WERI-Rb-1 (cell line): ENCODE measurements at places on chromosomes 3 and 15.

- no peak for DNase-seq
Observed at GRCh38 chr3:71001303-71001830, 582.2 kb downstream of the FOXP1 start.

- DNase-seq: no peak
Observed at GRCh38 chr3:120472121-120472844, 21.5 kb upstream of the FSTL1 start.

DNA sequence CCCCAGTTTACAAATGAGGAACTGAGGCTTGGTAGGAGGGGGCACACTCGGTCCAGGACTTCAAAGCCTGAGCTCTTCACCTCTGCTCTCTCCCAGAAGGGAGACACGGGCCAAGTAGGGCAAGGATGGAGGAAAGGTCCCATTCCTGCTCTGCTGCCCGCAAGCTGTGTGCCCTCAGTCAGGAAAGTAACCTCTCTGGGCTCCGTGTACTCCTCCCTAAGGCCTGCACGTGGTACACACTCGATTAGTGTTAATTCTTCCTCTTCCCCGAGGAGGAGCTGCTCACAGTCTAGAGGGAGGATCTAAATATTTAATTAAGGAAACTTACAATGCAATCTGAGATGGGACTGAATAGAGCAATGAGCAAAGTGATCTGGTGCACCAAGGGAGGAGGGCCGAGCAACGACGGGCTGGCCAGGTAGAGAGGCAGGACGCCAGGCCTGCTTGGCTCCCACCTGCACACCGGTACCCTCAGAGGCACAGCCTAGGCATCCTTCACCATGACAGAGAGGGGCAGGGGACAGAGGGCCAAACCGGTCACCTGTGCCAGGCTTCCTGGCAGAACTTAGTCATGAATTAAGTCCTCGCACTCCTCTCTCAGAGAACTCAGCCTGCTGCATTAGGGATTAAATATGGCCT lies 47.2 kb upstream of the IQSEC1 start:
- no peak for DNase-seq

- no peak for DNase-seq
Observed at GRCh38 chr15:78949461-78949860, 4.6 kb upstream of the CTSH start.

GRCh38 chr3:58484045-58484721 lies 7.7 kb upstream of the KCTD6 start:
- no peak for DNase-seq

DNA sequence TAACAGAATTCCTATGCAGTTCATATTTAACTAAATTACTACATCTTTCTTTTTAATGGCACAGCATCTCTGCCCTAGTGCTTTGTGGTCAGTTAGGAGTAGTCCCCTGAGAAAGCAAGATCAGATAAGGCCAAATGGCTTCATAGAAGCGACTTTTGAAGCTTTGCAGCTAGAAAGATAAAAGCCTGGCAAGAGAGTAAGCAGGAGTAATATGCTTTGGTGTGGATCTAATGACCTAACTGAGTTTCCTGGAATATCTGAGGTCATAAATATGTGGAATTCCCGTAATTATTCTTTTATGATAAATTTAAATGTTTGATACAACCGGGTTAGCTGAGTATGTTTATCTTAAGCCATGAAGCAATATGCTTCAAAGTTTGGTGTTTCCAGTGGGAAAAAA lies 374.9 kb upstream of the LRRC3B start:
- no peak for DNase-seq

DNA sequence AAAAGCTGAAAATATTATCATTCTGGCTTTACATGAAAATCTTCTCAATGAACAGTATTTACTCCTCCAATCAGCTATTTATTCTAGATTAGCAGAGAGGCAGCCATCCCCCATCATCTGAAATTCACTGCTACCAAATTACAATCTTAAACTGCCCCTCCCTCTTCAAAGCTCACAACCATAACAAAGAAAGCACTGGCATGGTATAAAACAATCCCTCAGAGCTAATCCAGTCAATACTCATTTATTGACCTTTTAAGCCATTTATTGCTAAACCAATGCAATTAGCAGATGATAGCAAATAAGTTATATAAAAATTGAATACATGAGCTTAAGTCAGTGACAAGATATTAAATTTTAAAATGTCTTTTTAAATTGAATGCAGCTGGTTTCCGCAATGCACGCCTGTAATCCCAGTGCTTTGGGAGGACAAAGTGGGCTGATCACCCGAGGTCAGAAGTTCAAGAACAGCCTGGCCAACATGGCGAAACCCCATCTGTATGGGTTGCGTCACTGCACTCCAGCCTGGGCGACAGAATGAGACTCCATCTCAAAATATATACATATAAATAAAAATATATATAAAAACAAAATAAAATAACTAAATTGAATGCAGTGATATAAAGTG lies 12.1 kb downstream of the SLC4A7 start:
- peak; percentile 42 for DNase-seq

- no peak for DNase-seq
Observed at GRCh38 chr3:30518181-30518864, 88.1 kb upstream of the TGFBR2 start.

- no peak for DNase-seq
Observed at GRCh38 chr3:178915365-178915764, 156.2 kb downstream of the ZMAT3 start.

- DNase-seq: no peak
Observed at GRCh38 chr15:74007820-74008371, 13.4 kb downstream of the PML start.

- DNase-seq: no peak
Observed at GRCh38 chr3:24101676-24102168, 156.6 kb downstream of the NR1D2 start.

DNA sequence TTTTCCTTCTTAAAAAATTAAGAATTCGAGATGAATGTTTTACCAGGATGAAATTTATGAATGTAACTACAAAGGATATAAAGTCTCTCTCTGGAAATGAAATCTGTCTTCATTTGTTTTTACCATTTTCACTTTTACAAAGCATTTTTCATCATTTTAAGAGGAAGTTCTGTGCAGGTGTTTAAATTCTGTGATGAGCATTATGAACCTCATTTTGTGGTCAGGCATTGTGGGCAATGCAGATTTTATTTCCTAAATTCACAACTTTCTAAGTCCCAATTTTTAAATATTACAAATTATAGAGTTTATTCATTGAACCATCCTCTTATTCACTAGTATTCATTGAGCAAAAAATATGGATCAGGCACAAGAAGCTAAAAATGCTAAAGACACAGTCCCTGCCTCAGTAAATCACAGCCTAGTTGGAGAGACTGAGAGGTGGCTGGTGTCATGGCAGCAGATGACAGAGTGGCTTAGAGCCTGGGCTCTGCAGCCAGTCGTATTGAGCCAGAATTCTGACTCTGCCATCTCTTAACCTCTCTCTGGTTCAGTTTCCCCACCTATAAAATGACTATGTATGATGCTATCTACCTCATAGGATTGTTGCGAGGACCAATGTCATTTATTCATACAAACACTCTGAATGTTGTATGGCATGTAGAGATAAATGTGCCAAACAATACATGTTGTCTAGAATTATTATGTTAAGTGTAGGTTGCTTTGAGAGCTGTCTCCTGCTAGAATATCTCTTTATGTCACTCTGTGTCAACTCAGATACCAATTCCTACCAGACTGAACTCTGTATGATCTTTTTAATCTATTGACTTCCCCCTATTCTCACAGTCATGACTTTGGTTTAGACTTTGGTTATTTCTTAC lies 7.5 kb upstream of the TGFBR2 start:
- DNase-seq: no peak

- peak; percentile 40 for DNase-seq
Observed at GRCh38 chr3:152835601-152836102, 721 bp downstream of the P2RY1 start.

DNA sequence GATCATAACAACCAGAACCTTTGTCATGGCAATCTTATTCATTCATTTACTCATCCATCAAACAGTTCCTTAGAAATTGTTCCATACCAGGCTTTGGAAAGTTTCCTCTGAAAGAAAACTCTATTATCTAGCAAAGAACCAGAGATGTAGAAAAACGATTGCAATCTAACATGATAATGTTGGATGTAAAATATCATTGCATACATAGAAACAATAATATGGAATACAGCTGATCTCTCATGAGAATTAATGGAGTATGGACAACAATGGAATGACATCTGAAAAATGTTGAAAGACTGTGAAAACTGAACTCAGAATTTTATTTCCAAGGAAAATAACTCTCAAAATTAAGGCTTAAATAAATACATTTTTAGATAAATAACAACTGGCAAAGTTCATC lies 665.4 kb downstream of the NLGN1 start:
- DNase-seq: no peak

GRCh38 chr3:64369390-64369789 lies 144.1 kb upstream of the PRICKLE2 start:
- DNase-seq: no peak

- DNase-seq: no peak
Observed at GRCh38 chr3:185986198-185986777, 48.5 kb upstream of the TRA2B start.

GRCh38 chr3:75380276-75380771 lies 283.8 kb upstream of the FRG2C start:
- no peak for DNase-seq

- DNase-seq: no peak
Observed at GRCh38 chr3:189787632-189788031, 156.4 kb downstream of the TP63 start.

GRCh38 chr3:27723815-27724458 lies 1.8 kb upstream of the EOMES start:
- no peak for DNase-seq

DNA sequence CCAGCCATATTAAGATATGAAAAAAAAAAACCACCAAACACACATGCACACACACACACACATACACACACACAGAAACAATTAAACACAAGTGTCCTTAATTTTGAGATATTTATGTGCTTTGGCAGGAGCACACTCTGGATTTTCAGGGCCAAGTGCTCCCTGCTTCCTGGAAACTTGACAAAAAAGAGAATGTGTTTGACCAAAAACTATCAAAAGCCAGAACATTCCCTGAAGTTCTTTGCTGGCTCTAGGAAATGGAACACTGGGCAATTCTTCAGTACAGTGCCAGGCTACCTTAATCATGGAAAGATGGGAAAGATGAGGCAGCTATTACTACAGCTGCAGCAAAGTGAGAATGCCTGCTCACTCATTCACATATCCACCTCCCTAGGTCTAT lies 44.6 kb downstream of the P3H2 start:
- DNase-seq: no peak

GRCh38 chr3:102059145-102059943 lies 210.0 kb downstream of the NFKBIZ start:
- no peak for DNase-seq

DNA sequence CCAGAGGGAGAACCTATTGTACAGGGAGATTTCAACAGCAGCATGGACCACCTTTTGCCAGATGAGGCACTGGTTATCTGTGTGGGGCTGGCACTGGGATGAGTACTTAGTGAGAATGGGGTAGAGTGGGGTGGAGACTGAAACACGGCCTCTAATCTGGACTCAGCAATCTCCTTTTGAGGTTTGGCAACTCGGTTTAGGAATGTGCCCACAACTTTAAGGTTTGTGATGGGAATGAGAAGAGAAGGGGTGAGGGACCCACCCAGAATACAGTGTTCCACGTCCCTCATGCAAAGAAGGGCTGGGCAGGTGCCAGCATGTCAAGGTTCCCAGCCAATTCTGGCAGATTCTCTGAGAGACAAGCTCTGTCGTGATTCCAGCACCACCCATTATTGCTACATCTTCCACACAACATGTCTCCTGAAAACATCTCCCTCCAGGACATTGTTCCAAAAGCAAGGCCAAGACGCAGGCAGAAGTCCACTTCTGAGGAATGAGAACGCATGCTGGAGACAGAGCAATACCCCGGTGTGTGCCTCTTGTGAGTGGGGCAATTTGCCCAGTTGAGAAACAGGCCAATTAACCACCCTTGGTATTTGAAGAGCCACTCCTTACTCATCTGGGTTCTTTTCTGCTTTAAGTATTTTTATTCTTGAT lies 37.5 kb upstream of the CCR4 start:
- no peak for DNase-seq

- no peak for DNase-seq
Observed at GRCh38 chr15:63292241-63292640, 14.8 kb downstream of the APH1B start.

GRCh38 chr3:16028604-16029003 lies 145.9 kb upstream of the GALNT15 start:
- DNase-seq: no peak

DNA sequence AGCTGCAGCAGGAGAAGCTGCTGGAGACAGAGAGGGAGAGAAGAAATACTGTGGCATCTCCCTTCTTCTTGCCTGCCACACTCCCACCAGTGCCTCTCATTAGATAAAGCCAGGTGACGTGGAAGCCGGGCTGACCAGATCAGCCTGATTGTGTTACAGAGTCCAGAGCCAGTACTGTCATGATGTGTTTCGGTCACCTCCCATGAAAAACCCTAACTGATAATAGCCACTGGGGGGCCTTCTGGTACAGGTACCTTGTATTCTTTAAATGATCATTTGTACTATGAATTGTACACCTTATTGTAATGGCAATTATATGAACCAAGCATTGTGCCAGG lies 125.8 kb upstream of the TMEM108 start:
- DNase-seq: no peak

DNA sequence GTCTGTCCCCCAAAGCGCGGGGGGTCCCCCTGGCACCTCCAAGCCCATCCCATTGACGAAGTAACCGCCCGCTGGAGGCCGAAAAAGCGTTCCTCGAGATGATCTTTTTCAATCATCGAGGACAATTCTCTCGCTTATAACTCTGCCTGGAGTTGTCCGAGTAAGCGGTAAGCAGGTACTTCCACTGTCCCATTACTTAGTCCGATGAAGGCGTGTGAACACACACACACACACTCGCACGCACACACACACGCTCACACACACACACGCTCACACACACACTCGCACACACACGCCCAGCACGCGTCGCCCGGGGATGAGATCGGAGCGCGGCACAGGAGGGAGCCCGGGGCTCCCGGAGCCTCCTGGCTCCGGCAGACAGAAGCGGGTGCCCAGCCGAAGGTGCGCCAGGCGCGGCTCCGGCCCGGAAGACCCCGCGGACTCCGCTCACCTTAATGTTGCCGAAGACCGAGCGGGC lies 430 bp downstream of the SLCO2A1 start:
- DNase-seq: no peak

GRCh38 chr3:69558912-69559311 lies 173.0 kb upstream of the FRMD4B start:
- no peak for DNase-seq

GRCh38 chr3:312160-312733 lies 115.7 kb downstream of the CHL1 start:
- DNase-seq: no peak

DNA sequence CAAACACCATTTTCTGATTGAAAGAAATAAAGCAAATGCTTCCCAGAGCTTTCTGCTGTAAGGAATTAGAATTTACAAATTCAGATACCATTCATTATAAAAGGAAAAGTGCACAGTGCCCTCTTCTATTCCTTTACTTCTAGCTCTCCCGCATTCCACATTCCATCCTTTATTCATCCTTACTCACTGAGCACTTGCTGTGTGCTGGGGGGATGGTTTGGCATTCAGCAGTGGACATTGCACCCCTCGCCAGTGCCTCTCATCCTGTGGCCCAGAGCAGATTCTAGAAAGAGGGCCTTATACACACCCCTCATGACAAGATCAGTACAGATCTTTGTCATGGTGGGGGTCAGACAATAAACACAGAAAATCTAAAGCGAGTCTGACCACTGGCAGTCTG lies 73.0 kb downstream of the MGLL start:
- no peak for DNase-seq

GRCh38 chr15:99605490-99605931 lies 39.7 kb downstream of the MEF2A start:
- DNase-seq: no peak
